Bronchial epithelial cell (primary cell): ENCODE measurements at places on chromosomes 1 and 21.

GRCh38 chr1:17104782-17105181, 14.5 kb downstream of the PADI2 start:
- no peak for DNase-seq

GRCh38 chr1:236416165-236416564, 22.1 kb downstream of the EDARADD start:
- DNase-seq: no peak

DNA sequence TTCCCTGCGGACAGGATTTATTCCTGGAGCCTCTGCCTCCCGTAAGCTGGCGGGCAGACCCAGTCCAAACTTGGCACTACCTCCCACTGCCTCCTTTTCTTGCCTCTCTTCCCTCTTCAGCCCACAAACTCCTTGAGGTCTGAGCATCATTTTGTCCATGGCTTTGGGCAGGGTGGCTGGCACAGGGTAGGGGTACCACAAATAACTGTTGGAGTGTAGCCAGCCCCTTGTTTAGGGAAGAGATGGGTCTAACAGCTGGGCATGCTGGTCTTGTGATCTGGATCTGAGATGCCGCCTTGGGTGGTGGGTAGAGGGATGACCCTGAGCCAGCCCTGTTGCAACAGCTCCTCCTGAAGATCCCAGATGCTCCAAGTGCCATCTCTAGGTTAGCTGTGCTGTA, 71.4 kb upstream of the CLDN14 start:
- DNase-seq: no peak

DNA sequence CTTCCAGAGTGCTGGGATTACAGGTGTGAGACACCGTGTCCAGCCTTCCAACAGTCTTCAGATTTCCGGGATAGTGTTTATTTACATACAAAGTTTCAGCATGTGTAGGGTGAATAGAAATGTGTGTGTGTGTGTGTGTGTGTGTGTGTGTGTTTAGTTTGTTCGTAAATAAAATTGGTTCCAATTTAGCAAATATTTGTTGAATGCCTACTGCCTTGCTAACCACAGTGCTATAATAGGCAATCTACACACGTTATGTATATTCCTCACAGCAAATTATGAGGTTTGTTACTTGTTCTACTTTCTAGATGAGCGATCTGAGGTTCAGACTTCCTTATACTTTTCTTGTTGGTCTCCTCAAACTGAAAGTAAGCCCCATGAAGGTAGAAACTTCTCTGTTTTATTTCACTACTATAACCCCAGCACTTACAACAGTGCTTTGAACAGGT, 32.8 kb upstream of the EPS15 start:
- DNase-seq: peak; percentile 35
